CD4-positive, alpha-beta T cell treated with Interferon gamma for 1 hour (primary cell): ENCODE measurements at places on chromosomes 13 and 19.

GRCh38 chr19:10201176-10201575, 6.4 kb upstream of the DNMT1 start:
- no peak for DNase-seq

DNA sequence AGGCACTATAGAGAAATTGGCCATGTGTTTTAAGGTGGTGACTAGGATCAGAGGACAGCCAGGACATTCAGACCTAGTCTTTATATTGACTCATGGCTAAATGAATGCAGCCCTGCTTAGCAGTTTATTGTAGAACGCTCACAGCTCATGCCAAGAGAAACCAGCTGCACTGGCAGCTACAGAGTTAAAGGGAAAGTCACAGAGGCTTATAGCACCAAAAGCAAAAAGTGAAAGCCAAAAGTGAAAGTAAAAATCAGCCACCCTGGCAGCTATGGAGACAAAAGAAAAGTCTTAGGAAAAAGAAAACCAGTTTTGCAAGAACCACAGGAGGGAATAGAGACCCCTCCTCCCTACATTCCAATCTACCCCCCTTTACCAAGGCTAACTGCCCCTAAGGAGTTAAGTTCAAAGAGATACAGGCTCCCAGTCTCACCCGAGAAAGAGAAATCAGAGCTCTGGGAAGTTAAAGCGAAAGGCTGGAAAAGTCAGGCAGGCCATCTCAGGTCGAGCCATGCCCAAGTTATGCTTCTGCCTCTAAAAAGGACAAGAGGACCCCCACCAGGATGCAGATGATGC, 99.0 kb downstream of the ZNF429 start:
- DNase-seq: no peak

- no peak for DNase-seq
Observed at GRCh38 chr19:38455031-38455430, 21.5 kb downstream of the RYR1 start.

DNA sequence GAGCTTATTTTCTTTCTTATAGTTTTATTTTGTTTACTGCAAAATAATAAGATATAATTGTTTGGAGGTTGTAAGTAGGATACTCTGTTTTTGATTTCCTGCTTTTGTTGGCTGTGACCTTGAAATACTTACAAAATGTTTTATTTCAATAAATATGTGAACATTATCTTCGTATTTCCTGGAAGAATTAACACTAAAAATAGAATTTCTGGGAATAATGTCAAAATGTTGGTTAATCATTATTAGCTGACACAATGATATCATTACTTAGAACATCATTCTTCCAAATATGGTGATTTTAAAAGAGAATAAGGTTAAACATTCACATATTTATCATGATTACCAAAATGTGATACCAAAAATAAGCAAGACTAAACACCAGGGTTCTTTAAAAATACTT, 1148.6 kb upstream of the PRR20A start:
- DNase-seq: no peak

- DNase-seq: no peak
Observed at GRCh38 chr19:5271145-5271544, 69.5 kb downstream of the PTPRS start.
